ENCODE measurements at places on chromosomes 7 and 10.

- DNase-seq, result no peak
These were observed 38.7 kb upstream of the NRBF2 start for GRCh38 chr10:63094405-63094804.

GRCh38 chr10:103838070-103838395 is 17.3 kb downstream of the SH3PXD2A start:
- no peak for DNase-seq

- DNase-seq, result no peak
These were observed 67.7 kb downstream of the COL13A1 start for GRCh38 chr10:69869291-69869961.

GRCh38 chr7:92250603-92251002 is 4.8 kb downstream of the ANKIB1 start:
- DNase-seq, result no peak

GRCh38 chr10:43293677-43294057 is 26.8 kb upstream of the RASGEF1A start:
- no peak for DNase-seq

- DNase-seq, result no peak
These were observed 54.3 kb downstream of the ARHGAP21 start for GRCh38 chr10:24669285-24669852.

DNA sequence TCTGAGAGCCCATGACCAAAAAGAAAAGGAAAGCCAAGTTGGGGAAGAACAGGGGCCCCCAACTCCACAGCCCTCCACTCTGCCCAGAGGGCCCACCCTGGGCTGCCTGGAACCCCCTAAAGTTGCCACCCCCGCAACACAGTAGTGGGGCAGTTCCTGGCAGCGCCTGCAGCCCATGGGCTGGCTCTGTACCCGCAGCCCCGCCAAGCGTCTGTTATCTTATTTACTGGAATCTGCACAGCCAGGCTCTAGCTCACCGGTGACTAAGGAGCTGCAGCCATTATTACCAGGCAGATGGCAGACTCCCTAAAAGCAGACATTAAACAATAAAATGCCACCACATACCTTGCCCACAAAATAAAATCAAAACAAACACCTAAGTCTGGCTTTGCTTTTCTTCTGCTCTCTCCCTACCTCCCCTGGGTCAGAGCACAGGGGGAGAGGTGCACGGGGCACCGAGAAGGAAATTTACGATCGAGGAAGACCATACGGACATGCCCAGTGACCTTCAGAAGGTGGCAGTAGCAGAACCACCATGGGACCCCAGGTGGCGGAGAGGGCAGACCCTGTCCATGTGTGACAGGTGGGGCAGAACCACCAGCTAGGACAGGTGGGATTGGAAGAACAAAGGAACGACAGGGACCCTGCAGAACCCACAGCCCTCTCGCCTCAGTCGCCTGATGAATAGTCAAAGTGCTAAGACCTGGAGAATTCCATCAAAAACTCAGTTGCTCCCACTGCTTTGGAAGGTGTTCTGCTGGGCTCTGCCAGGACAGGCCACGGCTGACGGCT is 66.3 kb downstream of the PRKAG2 start:
- no peak for DNase-seq

- DNase-seq, result no peak
These were observed 236.2 kb downstream of the DNAJB9 start for GRCh38 chr7:108805808-108806397.

DNA sequence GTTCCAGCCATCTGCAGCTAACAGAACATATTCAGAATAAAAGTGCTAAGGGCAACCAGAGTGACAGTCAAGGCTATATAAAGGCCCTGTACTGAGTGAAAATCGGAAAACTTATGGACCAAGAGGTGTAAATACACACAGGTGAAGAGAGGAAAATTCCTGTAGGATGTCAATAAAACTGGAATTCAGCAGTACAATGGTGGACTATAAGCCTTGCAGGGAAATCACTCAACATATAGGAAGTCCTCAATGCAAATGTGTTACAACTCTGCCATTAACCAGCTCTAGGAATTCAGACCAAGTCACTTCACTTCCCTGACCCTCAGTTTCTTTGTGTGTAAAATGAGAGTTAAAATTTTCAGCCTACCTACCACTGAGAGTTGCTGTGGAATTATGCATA is 7.7 kb downstream of the USP6NL start:
- DNase-seq, result no peak

DNA sequence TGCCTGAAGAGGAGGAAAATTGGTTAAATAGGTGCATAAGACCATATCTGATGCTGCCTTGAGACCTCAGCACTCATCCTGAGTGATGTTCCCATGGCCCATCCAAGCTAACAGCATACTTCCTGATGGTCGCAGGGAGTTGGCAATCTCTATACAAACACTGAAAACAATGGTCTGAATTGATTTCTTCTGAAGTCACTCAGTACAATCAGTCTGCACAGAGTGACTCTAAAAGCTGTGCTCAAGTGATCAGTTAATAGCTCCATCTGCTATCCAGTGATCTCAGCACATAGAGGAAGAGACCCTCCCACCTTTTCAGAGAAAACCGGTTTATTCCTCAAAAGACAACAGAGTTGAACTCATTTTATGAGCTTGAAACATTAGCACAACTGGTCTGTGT is 3.9 kb downstream of the PPP1R17 start:
- no peak for DNase-seq

DNA sequence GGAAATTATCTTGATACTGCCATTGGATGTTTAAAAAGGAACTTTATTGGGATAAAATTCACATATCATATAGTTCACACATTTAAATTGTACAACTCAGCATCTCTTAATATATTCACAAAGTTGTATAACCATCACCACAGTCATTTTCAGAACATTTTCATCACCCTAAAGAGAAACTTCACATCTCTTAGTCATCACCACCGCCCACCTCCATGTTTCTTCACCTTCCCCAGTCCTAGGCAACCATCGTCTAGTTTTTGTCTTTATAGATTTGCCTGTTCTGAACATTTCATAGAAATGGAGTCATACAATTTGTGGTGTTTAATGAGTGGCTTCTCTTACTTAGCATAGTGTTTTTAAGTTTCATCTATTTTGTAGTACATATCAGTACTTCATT is 96.6 kb downstream of the ANKRD30A start:
- no peak for DNase-seq

GRCh38 chr7:135167365-135167917 is 3.1 kb downstream of the CYREN start:
- DNase-seq, result no peak

DNA sequence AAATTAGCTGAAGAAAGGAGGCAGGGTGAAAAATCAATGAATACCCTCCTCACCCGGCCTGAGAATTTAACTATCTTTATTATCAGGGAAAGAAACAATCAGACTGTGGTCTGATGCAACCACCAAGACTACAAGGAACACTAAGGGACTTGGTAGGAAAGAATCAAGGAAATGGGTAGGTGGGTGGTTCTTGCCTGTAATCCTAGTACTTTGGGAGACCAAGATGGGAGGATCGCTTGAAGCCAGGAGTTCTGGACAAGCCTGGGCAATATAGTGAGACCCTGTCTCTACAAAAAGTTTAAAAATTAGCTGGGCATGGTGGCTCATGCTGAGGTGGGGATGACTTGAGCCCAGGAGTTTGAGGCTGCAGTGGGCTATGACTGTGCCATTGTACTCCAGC is 12.6 kb downstream of the SMURF1 start:
- no peak for DNase-seq

- no peak for DNase-seq
These were observed 88.3 kb upstream of the KAT6B start for GRCh38 chr10:74738052-74738451.

GRCh38 chr10:120734483-120735078 is 116.6 kb upstream of the WDR11 start:
- no peak for DNase-seq

DNA sequence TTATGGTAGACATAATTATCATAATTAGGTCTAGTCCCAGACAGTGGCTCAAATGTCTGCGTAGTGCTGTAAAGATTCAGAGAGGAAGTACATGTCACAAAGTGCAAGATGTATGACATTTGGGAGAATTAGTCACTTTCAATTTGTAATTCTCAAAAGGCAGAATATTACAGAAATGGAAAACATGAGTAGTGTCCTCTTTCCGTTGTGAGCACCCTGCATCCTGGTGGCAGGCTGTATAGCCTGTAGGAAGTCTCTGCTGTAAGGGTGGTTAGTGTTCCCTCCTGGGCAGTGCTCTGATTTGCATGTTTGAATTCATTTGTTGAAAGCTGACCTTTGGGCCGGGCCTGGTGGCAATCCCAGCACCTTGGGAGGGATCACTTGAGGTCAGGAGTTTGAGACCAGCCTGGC is 17.0 kb downstream of the CDK14 start:
- DNase-seq, result no peak

DNA sequence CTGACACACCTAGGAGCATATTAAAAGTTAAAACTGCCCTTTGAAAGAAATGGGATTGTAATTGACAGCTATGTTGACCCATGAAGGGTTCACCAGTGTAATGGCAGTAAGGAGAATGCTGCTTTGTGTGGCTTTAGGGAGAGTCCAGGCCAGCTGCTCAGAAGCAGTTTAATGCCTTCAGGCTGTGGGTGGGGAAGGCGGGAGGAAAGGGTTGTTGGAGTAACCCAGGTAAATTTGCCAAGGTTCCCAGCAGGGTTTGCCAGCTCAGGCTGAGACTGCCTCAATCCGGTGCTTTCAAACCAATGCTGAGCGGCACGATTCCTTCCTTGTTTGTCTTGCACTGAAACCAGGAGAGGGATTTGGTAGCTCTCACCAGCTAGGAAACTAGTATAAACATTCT is 637.2 kb downstream of the INHBA start:
- DNase-seq, result no peak

DNA sequence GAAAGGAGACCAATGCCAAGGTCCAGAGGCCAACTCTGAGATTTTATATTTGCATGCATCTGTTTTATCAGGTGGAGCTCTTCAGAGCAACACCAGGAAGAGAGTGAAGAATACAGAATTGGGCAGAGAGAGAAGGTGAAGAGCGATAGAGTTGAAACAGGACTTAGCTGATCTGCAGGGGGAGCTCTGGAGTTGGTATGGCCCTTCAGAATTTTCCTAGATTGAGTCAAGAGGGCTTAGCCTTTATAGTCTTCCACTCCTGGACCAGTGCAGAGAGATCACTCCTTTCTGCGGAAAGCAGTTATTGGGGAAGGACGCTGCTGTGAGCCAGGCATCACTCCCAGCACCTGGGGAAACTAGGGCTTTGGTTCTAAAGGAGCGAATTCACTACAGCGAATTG is 105.0 kb upstream of the DGKB start:
- DNase-seq, result no peak

- DNase-seq, result no peak
These were observed 17.1 kb downstream of the URGCP start for GRCh38 chr7:43888993-43889945.

DNA sequence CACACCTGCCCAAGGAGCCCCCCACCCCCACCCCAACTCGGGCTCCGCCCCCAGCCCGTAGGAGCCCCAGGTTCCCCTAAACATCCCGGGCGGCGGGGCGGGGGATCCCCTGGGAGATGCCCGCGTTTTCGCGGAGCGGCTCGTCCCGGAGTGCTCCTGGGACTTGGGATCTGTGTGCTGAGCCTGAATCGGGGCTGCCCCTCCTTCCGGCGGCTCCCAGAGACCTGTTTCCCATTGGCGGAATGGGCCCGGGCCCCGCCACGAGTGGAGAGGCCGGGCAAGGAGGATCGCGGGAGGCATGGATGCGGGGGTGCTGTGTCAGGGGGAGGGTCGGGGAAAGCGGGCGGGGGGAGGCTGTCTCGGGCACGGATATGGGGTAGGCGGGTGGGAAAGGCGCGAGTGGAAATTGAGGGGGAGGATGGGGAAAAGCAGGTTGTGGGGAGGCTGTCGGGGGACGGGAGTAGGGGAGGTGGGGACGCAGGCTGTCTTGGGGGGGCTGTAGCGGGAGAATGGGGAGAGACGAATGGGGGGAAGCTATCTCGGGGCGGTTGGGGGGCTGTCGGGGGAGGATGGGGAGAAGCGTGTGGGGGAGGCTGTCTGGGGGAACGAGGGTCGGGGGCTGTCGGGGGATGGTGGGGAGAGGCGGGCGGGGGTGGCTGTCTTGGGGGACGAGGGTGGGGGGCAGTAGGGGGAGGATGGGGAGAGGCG is 572 bp upstream of the BHLHA15 start:
- no peak for DNase-seq
